Stimulated activated CD8-positive, alpha-beta memory T cell treated with anti-CD3 and anti-CD28 coated beads, Interleukin-7, amount 100 ng/mL, for 4 hours (primary cell): ENCODE measurements at places on chromosomes 6 and 20.

DNA sequence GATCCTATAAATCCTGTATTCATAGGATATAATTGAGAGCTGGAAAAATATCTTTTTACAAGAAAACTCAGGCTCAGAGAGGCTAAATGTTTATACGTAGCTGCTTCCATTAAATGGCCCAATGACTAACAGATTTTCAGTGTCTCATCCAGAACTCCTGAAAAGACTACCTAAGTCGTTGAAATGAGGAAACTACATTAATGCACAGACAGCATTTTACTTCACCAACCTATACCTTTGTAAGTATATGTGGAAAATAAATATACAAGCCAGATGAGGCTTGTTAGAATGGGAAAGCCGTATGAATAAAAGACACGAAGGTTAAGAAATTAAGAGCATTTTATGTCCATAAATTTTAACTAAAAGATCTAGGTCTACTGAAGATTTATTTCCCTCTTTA is 8.4 kb upstream of the SNX14 start:
- no peak for DNase-seq

DNA sequence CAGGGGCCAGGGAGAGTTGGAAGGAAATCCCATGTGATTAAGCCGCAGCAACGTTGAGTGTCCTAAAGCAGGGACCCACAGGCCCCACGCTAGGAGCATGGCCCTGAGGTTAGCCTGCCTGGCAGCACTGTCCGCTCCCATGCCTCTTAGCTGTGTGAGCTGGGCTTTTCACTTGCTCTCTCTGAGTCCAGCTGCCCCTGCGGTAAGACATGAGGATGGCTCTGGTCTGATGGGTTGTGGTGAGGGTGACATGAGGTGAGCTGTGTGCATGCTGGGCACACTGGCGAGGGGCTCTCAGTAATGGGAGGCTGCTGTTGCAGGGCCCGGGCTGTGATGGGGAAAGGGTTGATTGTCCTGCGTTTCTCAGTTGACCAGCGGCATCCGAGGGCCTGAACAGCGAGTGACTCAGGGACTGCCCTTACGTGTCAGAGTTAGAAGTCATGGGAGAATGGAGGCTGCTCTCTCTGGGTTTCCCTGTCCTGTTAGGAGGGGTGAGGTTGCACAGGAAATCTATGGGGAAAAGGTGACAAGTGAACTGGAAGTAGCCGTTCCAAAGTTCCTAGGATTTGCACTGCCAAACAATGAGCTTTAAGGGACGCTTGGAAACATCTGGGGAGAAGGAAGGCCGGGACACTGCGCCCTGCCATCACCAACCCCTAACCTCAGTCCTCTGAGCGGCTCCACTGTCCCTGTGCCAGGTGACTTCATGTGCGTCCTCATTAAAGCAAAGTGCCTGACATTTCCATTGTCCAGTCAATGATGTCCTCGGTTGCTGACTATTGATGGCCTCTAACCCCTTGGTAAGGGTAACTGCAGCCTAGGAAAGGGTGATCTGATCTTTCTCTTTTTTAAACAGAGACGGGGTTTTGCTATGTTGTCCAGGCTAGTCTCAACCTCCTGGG is 51.3 kb downstream of the ADNP start:
- DNase-seq, result no peak

DNA sequence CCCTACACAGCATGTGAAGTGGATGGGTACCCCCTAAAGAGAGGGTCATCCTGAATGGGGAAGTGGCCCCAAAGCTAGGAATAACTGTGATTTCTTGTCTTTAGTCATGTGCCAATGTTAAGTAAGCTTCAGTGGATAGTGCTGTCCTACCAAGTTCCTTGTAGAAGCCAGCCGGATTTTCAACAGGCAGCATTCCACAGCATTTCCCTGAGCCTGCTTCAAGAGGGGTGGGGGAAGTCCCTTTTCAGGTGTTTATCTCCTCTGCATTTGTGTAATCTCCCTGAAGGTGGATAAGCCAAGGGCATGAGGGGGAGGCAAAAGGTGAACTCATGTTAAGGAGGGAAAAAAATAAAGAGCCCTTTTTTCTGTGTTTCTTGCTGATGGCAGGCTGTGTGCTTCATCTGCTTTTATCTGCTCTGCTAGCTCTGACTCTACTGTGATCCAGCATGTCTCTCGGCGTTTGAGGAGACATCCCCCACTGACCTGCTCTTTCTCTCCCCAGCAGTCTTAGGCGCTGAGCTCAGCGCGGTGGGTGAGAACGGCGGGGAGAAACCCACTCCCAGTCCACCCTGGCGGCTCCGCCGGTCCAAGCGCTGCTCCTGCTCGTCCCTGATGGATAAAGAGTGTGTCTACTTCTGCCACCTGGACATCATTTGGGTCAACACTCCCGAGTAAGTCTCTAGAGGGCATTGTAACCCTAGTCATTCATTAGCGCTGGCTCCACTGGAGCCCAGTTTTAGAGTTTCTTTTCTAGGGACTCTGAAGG is 1.9 kb downstream of the EDN1 start:
- DNase-seq, result no peak

- DNase-seq, result no peak
These were observed 159.1 kb downstream of the MTHFD1L start for GRCh38 chr6:151024597-151024996.

DNA sequence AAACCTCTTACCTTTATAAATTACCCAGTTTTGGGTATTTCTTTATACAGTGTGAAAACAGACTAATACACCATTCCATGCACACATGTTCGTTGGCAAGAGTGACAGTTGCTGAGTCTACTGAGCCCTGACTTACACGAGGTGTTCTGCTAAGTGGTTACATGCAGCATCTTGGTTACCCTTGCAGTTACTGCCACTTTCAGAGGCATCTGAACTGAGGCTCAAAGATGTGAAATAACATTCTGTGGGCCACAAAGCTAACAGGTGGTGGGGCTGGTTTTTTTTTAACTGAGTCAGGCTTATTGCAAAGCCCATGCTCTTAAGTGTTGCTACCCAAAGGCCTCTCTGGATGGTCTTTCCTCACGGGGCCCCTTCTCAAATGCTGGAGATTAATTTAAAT is 54.4 kb upstream of the GTSF1L start:
- no peak for DNase-seq

GRCh38 chr6:16344756-16345155 is 106.4 kb downstream of the GMPR start:
- DNase-seq, result no peak

GRCh38 chr6:131000544-131000943 is 62.5 kb downstream of the EPB41L2 start:
- DNase-seq, result no peak

- no peak for DNase-seq
These were observed 33.9 kb downstream of the LHFPL5 start for GRCh38 chr6:35839019-35839418.

DNA sequence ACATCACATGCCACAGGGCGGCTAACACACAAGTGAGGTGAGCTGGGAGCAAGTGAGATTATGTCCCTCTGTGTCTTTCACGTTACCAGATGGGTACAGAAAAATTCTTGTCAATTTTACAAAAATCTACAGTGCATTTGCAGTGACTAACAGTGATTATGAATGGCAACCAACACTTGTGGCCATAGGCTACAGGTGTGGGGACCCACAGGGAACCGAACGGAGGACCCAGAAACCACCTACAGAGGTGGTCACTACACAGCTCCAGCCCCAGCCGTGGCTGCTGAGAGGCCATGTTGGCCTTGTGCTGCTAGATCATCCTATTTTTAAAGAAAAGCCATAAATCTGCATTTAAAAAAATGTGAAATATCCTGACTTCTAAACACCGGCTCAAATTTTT is 50.2 kb downstream of the FYN start:
- DNase-seq, result no peak

DNA sequence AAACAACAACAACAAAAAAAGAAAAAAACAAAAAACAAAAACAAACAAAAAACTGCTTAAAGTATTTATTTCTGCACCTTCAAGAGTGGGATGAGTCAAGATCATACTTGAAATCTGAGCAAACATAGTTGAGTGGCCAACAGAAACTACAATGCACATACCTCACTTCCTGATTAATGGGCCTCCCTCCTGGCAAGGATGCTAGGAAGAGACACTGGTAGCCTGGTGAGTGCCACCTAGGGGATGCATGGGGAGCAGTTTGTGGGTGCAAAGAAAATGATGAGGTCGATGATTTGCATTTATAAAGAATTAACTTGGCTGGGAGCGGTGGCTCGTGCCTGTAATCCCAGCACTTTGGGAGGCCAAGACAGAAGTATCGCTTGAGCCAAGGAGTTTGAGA is 808.1 kb downstream of the MAFB start:
- DNase-seq, result no peak

GRCh38 chr20:45817376-45818194 is 5.1 kb downstream of the UBE2C start:
- no peak for DNase-seq

DNA sequence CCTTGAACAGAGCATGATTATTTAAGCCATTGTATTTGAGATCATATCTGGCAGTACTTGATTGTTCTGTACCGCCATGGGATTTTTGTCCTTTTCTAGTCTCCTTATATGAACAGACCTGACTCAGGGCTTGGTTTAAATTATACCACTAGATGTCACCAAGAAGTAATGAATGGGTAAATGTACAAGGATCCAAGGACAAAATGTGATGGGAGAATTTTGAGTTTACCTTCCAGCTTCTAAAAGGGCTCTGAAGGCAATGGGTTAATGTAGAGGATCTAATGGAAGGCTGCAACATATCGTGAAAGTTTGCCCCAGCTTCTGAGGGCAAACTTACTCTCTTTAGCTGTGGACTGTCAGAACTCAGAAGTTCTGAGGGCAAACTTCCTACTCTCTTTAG is 12.0 kb downstream of the RNF8 start:
- DNase-seq, result no peak
